SJSA1 (cell line): ENCODE measurements at places on chromosomes 3 and 15.

DNA sequence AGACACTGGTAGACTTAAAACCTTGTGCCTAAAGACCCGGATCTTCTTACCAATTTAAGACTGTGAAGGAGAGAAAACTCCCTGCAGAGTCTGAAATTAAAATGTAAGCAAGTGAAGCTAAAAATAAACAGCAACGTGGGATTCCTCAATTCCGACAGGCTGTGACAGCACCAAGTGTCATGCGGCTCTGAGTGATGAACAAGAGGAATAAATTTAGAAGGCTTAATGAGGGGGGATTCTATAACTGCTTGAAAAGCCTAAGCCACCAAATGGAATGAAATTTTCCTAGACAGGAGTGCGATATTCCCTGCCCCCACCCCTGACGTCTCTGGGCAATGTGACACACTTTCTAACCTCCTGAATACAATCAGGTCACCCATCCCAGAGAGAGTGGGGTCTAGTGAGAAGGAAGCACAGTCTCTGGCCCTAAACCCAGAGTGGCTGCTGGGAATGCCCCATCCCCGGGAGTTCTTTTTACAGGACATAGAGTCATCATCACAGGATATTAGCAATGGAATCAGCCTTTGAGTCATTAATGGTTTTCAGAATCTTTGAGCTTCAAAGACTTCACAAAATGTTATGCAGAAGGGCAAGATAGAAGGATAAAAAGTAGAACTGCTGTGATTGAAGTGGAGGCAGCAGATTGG, 114.3 kb downstream of the EDEM1 start:
- DNase-seq: no peak

GRCh38 chr3:66904336-66904735, 93.8 kb upstream of the KBTBD8 start:
- no peak for DNase-seq

GRCh38 chr3:34260271-34261000, 462.0 kb downstream of the PDCD6IP start:
- DNase-seq: peak; percentile 5

DNA sequence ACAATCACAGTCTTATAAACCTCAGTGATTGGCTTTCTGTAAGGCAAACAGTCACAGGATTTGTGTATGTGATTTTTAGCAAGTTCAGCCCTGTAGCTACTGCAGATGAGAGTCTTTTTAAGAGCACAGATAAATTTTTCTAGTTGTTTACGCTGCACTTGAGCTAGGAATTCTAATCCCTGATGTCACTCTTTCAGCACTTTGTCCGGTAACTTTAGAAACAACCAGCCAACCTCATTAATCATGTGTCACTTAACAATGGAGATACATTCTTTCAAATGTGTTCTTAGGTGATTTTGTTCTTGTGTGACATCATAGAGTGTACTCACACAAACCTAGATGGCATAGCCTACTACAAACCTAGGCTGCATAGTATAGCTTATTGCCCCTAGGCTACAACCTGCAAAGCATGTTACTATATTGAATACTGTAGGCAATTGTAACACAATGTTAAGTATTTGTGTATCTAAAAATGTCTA, 36.8 kb upstream of the GOLGA6L2 start:
- DNase-seq: no peak
